ENCODE measurements at places on chromosomes 12 and 14.

GRCh38 chr12:77667101-77667500 is 163.6 kb upstream of the NAV3 start:
- DNase-seq = peak; percentile 51

DNA sequence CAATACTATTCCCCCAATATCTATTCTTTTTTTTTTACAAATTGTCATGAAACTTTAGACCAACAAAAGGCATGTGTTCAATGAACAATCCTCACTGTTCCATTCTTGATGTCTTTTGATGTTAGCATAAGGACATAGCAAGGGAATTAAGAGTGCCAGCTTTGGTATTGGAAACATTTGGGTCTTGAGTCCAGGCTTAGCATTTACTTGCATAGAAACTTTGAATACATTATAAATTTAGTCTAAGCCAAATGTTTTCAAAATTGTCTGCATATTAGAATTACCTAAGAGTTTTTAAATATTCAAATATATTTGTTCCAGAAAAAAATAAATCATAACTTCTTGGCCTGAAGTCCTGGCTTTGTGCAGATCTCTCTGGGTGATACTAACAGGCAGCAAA is 406.5 kb downstream of the LRFN5 start:
- DNase-seq = no peak

DNA sequence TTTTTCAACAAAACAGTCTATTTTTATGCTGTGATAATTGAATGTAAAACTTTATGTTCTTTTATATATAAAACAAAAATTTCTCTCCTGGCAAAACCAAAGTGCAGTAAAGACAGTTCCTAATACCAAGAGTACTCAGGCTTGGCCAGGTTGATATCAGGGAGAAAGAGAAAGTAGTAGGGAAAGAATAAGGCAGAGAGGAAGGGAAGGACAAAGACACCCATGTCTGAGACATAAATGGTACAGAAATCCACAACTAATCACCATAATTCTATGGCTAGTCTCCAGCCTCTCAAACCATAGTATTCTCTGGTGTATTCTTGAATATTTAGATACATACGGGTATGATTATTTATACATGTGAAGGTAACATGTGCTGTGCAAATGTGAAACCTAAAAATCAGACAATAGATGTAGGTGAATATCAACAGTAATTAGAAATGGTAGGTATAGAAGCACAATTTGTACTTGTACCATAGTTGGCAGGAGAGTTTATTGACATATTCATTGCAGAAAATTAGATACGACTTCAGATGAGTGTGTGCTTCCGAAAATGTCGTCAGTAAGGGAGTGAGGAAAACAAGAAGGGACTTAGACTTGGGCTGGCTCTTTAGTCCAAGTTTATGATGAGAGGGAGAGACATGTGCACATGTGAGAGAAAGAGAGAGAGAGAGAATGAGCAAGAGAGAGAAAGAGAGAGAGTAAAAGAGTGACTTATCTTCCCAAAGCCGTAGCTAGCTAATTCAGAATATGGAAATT is 230.8 kb upstream of the NPAS3 start:
- DNase-seq = no peak

DNA sequence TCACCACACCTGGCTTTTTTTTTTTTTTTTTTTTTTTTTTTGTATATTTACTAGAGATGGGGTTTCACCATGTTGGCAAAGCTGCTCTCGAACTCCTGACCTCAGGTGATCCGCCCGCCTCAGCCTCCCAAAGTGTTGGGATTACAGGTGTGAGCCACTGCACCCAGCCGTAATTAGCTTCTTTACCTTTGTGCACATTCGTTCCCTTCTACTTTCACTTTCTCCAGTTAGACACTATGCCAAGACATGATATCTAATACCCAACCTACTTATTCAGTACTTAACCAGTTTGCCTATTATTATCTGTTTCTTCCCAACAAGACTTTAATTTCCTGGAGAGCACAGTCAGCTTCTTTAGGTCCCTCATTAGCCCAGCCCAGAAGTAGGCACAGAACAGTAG is 5.3 kb downstream of the STYK1 start:
- DNase-seq = no peak

DNA sequence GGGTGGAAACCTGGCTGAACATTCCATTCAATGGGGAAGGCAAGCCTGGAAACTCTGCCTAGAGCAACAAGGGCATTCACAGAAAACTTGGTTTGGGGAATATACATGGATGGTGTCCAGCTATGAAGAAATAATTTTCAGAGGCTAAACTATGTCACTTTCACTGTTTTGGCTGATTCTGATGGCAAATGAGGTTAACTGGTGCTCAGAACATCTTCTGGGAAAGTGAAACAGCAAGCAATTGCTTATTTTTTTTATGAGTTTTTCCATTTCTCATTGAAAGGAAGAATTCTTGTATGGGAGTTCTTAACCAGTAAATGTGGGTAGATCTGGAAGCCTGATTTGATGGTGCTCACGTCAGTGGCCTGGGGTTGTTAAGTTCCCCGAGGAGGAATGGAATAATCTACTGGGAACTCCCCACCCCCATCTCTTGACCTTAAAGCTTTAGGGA is 132.8 kb upstream of the BTG1 start:
- DNase-seq = no peak
